ENCODE measurements at places on chromosomes 5 and 9.

DNA sequence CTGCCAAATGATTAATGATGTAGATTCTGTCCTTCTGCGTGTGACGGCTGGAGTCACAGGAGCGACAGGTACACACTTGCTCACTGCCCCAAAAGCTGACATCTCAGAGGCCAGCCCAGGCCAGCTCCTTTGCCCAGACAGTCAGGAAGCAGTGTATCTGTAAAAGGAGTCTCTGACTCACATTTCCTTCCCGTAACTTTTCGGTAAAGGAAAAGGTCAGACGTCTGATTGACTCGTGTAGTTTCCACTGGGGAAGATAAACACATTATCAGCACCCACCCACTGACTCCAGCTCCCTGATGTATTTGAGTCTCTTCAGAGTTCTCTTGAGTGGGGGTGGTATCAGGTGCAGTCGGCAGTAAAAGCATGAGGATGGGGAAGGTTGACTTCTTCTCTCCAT lies 64.4 kb upstream of the WWC1 start:
- no peak for DNase-seq

DNA sequence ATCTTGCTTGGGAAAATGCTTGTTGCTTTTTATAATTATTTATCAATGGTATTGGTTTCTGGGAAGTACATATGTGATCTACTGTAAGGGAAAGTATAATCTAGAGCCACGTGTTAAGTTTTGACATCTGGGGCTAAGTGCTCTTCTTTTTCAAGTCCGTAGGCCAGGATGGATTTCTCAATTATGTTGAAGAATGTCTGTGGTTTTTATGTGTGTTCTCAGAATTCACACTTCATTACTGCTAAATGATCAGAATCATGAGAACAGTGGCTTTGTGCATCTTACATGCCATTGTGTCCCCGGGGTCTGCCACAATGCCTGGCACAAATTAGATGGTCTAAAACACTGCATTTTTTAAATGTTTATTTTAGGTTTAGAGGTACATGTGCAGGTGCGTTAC lies 14.5 kb upstream of the AUH start:
- DNase-seq = no peak

- no peak for DNase-seq
Measured at GRCh38 chr9:77003366-77003765, 16.1 kb upstream of the FOXB2 start.

GRCh38 chr5:156920861-156921431 lies 42.1 kb downstream of the TIMD4 start:
- DNase-seq = no peak

DNA sequence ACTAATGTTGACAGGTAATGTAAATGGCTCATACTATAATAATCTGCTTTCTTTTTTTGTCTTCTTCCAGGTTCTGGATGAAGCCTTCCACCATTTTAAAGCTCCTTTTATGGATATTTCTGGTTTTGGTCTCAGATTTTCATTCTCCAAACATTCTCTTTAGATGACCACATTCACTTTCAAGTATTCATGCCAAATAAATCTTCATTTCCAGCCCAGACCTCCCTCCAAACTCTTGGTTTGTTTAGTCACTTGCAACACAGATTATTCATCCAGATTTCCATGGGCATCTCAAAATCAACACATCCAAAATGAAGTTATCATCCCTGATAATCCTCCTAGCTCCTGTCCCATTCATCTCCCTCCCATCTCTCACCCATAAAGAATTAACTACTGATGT lies 40.3 kb upstream of the SVEP1 start:
- DNase-seq = no peak

GRCh38 chr9:78319197-78320029 lies 22.5 kb downstream of the PSAT1 start:
- DNase-seq = no peak

DNA sequence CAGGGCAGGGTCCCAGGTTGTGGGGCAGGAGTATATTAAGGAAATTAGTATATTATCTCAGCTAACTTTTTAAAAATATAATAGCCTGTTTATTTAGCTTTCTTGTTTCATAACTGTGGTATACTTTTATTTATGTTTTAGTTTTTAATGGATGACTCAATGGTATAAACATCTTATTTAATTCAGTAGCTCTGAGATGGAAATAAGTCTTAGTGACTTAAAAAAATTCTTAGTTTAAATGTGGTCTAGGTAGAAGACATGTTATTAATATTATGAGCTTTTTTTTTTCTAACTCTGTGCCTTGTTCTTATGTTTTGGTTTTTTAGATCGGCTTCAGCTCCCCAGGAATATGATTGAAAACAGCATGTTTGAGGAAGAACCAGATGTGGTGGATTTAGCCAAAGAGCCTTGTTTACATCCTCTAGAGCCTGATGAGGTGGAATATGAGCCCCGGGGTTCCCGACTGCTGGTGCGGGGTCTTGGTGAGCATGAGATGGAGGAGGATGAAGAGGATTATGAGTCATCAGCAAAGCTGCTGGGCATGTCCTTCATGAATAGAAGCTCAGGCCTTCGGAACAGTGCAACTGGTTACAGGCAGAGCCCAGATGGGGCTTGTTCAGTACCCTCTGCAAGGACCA lies 43.1 kb downstream of the LNPEP start:
- no peak for DNase-seq

DNA sequence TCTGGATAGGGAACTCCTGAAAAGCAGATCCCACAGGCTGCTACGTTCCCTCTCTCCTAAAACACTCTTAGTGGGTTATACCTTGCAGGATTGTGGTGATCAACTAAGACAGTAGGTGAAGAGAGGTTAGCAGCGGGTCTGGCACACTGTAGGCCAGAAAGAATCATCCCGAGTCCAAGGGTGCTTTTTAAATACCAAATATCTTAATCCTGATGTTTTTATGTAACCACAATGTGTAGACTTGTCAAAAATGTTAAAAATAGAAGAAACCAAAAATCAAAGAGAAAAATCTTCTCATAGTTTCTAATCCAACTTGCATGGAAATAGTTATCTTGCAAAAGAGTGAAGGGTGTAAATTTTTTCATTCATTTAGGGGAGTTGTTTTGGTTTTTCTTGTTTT lies 52.3 kb upstream of the IFNK start:
- no peak for DNase-seq

DNA sequence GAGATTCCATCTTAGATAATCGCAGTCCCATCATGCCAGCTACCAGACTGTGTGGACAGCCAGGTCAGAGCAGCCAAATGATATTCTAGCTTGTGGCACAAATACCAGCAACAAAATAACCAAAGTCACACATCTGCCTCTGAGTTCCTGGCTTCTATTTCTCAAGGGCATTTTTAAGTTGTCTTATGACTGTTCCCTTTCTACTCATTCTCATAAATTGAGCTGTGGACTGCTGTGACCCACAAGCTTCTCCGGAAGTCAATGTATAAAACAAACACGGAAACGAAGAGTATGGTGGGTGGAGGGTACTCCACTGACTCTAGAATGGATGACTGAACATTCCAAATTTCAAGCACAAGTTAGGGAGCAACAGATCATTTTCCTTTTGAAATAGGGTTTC lies 43.9 kb downstream of the PDCD1LG2 start:
- DNase-seq = no peak

- peak; percentile 84 for DNase-seq
Measured at GRCh38 chr9:130451509-130452388, 7.0 kb downstream of the ASS1 start.

GRCh38 chr5:115461093-115461492 lies 83.5 kb downstream of the FEM1C start:
- DNase-seq = no peak

DNA sequence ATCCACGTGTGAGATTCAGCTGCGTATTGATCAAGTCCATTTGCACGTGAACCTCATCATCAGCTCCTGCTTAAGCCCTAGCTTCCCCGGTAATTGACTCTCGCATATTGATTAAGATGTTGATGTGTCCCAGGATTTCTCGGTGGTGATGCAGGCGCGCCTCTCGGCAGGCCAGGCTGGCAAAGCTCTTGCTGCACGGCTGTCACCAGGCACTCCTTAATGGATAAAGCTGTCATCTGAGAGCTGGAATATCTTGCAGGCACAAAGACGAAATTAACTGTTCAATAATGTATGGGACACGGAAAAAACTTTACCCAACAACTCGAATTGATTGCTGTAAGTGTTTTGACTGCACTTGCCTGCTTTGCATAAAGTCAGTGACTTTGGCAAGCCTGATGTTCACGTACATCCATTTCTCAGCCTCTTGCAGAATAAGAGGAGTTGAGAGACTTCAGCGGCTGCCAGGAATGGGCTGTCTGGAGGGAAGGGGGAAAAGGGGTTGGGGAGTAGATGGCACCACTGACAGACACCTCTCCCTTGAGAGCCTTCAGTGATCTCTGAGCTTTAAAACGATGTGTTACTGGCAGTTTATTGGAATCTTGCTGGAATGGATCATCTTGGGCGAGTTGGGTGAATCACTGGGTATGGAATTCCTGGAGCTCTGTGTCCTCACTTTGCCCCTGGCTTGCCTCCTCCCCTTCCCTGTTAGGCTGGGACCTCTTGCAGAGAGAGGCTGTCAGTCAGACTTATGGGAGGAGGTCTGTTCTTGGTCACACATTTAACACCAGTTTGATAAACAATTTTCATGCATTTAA lies 650.3 kb downstream of the CCDC171 start:
- DNase-seq = peak; percentile 42

- DNase-seq = no peak
Measured at GRCh38 chr9:2321523-2322148, 300.0 kb upstream of the VLDLR start.

DNA sequence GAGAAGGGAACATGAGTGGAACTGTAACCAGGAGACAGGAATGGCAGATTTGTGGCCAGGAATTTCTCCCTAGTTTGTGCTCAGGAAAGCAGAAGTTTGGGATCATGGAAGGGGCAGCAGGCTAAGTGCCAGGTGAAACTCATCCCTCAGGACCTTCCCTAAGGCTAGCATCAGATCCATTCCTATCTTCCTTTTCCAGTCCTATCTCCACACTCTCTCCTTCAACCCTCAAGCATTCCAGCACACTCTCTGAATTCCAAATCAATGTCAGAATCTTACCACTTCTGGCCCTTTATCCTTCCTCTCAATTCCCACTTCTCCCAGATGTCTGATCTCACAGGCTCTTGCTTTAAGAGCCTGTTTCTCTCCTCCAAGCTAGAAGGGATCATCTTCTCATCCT lies 53.2 kb upstream of the GRIA1 start:
- no peak for DNase-seq

GRCh38 chr9:113708821-113709713 lies 167.0 kb upstream of the ZNF618 start:
- DNase-seq = no peak

DNA sequence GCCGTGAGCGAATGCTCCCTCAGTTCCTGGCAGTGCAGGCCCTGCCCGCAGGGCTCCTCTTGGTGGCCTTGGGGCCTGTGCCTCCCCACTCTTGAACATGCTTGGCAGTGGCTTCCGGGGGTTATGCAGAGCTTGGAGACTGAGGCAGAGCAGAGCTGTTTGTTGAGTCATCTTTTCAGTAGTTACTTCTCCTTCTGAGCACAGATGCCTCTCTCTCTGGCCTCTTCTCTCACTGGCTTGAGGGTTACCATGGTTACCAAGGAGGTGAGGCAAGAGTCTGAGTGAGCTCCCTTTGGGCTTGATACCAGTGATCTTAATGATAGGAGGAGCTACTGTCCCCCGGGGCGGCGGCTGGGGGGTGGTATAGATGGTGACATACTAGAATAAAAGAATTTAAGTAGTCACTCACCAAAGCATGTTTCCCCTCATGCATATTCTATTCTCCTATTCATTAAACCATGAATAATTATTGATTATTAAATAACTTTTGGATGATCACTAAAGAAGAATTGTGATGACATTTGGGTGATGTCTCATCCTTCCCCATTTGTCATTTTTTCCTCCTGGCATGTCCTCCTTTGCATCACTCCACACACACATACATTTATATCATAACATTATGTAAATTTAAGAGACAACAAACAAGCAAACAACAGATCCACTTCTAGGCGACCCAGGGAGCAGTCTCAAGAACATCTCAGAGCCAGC lies 111.1 kb downstream of the ARHGAP26 start:
- peak; percentile 67 for DNase-seq

- no peak for DNase-seq
Measured at GRCh38 chr9:33439731-33440130, 7.7 kb downstream of the AQP3 start.

DNA sequence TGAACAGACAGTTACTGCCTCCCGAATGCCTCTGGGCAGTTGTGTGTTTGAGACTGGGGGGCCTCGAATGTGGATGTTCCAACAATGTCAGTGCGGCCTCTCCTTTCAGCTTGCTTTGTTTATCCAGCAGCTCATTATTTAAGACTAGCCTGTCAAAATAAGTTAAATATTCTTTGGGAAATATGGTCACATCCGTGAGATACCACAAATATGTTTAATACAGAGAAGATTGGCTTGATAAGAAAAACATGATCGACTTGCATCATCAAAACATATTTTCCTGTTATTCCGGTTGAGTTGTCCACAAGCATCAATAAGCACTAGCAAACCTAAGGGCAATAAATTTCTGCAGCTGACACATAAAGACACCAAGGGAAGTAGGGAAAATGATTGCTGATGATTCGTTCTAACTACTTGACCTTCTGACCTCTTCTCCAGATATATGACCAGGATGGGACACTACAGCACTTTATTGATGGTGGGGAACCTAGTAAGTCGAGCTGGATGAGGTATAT lies 66.5 kb downstream of the PRDM6 start:
- no peak for DNase-seq

GRCh38 chr9:13770956-13771355 lies 491.5 kb upstream of the MPDZ start:
- DNase-seq = no peak

DNA sequence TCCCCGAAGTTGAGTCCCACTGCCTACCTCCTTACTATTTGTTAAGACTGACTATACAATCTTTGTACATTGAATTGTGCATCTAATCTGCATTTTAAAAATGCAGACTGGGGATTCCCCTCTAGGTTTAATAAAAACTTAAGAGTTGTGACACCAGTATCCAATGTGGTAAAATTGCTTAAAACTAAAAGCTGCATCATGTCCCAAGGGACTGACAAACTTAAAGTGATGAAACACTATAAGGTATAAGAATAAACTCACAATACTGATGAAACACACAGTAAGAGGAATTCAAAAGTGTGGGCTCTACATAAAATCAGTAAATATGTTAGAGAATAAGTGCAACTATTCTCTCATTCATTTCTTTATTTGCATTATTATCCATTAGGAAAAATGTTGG lies 1905.1 kb downstream of the MAT2B start:
- no peak for DNase-seq

GRCh38 chr5:1772634-1773033 lies 27.0 kb downstream of the MRPL36 start:
- DNase-seq = no peak
